CD4-positive, alpha-beta T cell treated with Interleukin-15 for 4 hours (primary cell): ENCODE measurements at places on chromosomes 2 and 18.

- no peak for DNase-seq
These were observed 1081.6 kb downstream of the CNTNAP5 start for GRCh38 chr2:125106710-125107109.

DNA sequence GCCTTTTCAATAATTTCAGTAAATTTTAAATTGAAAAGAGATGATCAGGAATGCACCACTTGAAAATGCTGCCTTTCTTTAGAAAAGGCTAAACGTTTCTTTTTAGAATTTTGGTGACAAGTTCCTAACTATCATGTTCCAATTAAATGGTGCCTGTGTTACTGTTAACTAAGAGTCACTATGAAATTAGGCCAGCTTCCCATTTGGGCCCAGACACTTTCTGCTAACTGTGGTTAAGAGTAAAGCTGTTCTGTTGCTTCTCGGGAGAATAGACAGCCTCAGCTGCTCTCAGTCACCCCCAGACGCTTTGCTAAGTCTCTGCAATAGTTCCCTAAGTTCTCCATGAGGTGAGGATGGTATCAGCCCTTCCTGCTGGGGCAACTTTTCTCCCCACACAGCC lies 90.2 kb downstream of the NPAS2 start:
- DNase-seq: no peak

GRCh38 chr2:64522843-64523428 lies 1.2 kb upstream of the AFTPH start:
- peak; percentile 85 for DNase-seq

GRCh38 chr2:189191766-189192165 lies 12.2 kb upstream of the COL5A2 start:
- DNase-seq: no peak

GRCh38 chr2:205802065-205802464 lies 119.8 kb downstream of the NRP2 start:
- DNase-seq: no peak

GRCh38 chr18:59907660-59908059 lies 7.9 kb downstream of the PMAIP1 start:
- DNase-seq: no peak

- no peak for DNase-seq
These were observed 595 bp upstream of the HDHD2 start for GRCh38 chr18:47150824-47151366.

GRCh38 chr2:106857882-106858478 lies 28.0 kb downstream of the ST6GAL2 start:
- DNase-seq: no peak

- DNase-seq: no peak
These were observed 184.9 kb upstream of the RAB6C start for GRCh38 chr2:129794540-129794939.

DNA sequence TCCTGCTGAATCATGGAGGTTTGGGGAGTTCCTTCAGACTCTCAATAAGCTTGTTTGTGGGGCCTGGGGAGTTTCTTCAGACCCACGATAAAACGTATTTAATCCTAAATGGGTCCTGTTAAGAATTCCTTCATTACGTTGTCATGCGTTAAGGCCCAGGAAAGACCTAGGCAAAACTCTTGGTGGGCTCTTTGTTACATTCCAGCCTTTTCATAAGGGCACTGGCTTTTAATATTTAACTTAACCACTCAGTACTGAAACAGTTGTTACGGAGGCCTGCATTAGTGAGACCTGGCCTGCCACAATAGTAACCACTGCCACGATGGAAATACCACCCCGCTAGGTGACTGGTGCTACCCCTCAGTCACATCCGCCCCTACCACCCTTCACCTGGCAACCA lies 17.5 kb upstream of the BIN1 start:
- DNase-seq: no peak

DNA sequence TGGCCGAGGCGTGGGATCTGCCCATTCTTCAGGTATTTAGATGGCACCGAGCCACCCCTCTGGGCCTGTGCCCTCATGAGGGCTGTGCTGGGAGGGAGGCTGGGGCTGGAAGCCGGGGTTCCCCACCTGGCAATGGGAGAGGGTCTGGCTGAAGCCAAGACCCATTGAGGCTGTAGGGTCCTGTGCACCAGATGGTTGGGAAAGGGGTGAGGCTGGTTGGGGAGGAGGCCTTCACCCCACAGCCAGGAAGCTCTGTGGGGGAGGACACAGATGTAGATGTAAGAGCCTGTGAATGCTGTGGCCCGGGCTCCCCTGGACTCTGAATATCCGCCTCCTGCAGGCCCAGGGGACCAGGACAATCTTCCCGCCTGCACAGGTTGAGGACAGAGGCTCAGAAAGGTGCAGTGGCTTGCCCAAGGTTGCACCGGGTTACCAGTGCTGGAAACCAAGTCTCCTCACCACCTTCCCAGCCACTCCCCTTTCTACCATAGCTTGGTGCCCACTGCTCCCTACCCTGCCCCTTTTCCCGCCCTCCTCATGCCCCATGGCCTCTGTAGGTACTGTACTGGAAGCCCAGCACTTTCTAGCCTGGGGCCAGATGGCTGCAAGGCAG lies 49.7 kb downstream of the PDCL3 start:
- DNase-seq: no peak

DNA sequence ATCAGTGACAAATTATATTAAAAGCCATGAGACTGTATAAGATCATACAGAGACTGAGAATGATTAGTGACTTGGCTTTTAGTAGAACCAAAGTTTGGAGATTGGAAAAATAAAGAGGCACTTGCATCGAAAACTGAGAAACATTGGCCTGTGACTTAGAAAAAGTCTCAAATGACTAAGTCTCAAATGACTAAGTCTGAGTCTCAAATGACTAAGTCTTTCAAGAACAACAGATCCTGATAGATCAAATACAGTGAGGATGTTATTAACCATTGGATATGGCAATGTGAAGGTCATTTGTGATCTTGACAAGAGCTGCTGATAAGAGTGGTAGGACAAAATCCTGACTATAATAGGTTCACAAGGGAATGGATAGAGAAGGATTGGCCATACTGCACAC lies 135.5 kb upstream of the FANCL start:
- DNase-seq: no peak

DNA sequence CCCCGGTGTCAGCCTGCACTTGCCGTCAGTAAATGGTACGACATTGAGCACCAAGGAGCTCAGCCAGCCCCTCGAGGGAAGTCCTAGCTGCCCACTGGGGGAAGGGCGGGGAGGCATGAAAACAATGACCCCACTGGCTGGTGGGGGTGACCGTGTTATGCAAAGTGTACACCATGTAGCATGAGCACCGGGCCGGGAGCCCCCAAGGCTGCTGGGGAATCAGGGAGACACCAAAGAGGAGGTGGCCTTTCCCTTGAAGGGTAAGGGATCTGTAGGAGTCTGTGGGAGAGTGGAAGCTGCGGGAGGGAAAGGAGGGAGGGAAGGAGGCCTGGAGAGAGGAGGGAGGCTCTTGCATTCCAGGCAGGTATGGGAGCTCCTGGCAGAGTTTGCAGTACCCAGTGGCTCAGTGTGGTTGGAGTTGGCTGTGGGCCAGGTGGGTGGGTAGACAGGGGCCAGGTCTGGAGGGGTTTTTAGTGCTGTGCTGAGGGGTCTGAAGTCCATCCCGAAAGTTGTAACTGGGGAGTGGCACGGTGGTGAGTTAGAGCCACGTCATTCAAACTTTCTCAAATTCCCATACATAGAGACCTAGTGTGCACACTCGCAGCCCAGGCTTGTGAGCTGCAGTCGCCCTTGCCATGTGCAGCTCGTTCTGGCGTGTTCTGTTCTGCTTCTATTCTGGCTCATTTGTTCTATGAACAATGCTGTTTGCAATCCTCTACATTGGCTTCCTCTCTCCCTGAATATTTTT lies 22.4 kb downstream of the RRM2 start:
- DNase-seq: no peak

- DNase-seq: no peak
These were observed 7.2 kb downstream of the ARHGAP25 start for GRCh38 chr2:68741805-68742306.

- DNase-seq: no peak
These were observed 61.8 kb downstream of the CABYR start for GRCh38 chr18:24200494-24201290.

DNA sequence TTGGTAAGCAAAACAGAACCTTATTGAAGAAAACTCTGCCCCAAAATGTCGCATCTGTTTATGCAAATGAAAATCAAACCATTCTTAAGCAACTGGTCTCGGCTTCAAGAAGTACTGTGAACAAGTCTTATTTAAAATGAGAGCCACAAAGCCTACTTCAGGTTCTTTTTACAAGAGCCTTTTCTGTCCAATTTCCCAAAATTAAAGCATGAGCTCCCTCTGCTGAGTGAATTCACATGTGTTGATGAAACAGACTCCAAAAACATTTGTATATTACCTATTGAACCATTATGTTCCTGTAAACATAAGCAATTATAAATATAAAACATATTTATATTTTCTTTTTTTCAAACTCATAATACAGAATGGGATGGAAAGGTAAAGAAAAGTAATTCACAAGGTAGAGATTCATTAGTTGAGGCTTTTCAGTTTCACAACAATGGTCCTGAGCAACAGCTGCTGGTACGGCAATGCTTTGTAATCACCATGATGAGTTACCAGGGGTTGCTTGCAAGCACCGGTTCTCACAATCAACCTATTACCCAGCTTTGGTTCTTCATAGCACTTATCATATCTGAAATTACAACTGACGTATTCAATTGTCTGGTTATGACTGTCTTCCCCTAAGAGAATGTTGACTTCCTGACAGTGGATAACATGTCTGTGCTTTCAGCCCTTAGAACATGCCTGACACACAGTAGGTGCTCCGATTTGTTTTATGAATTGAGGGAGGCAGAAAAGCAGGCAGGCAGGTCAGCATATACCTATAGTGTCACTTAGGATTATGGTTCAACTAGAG lies 108.4 kb upstream of the BZW1 start:
- DNase-seq: peak; percentile 19

DNA sequence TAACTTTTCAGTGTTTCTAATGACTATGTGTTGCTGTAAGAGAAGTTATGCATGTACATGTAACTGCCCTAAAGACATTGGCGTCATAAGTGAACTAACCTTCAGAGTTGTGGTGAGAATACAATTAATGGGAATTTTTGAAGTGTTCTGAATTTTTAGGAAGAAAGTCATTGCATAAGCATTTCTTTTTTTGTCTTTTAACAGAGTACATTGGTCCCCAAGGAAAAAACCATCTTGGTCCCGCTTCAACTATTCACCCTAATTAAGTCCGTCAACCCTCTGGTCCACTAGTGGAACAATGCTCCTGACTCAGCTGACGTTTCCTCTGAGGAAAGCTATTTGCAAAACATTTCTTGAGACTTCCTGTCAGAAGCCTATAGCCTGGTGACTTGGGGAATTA lies 41.1 kb upstream of the VIT start:
- no peak for DNase-seq

- DNase-seq: no peak
These were observed 2.2 kb upstream of the IWS1 start for GRCh38 chr2:127528487-127528886.
